GM04504 (cell line): ENCODE measurements at places on chromosomes 4 and X.

GRCh38 chr4:165612936-165613335 is 234.1 kb downstream of the CPE start:
- DNase-seq: no peak

- DNase-seq: no peak
Observed at GRCh38 chr4:160514126-160514525, 1411.2 kb downstream of the RAPGEF2 start.

DNA sequence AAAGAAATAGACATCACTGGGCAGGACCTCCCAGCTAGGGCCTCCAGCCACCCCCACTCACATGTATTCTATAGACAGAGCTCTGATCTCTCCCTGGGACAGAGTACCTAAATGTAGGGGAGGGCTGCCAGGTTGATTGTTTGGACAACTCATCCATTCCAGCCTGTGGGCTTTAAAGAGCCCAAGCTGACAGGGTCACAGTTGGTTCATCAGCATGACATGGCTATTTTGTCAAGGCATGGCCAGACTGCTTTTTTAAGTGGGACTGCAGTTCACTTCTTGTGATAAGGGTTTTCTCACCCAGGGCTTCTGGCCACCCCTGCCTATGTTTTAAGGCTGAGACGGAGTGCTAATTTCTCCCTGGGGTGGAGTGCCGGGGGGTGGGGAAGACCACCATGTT is 63.3 kb downstream of the KLHL4 start:
- DNase-seq: no peak

DNA sequence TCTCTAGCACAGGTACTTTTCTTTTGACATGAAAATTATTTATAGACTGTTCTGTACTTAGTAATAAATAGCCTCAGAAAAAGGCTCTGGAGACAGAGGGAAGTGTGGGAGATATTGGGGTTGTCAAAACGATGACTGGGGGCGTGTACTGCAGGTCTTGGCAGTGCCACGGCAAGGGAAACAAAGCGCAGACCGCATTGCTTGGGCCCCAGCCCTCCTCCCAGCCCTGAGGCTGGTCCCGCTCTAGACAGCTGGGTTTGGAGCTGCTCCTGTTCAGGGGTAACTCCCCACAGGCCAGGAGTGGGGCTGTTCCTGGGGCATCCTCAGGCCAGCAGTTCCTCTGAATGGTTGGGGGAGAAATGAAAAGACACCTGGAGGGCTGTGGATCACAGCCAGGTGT is 131.7 kb downstream of the RASL11B start:
- no peak for DNase-seq

DNA sequence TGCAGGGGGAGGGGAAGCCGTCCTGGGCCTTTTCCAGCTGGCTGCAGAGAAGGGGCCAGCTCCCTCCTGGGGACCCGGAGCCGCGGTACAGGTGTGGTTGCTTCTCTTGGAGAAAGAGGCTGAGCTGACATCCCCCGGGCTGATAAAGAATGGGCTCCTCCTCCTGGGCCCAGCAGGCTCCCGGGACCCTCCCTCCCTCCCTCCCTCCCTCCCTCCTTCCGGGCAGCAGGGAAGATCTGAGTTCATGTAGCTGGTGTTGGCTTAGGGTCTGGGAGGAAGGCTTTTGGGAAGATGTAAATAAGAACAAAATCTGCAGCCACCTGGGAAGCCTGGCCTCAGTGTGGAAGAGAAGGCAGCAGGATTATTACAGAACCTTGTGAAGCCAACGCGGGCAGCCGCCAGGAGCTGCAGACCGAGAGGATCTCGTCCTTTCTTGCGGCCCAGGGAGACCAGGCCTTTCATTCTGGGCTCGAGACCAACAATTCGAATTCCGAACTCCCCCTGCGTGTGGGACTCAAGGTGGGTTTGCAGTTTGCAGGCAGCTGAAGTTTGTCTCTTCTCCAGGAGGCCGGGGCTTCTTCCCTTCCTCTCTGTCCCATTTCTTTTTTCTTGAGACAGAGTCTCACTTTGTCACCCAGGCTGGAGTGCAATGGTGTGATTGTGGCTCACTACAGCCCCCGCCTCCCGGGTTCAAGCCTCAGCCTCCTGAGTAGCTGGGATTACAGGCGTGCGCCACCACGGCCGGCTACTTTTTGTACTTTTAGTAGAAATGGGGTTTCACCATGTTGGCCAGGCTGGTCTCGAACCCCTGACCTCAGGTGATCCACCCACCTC is at the start of gene PLCXD1:
Gene PLCXD1 (plus strand): TSS at position 216 of the 834 bp plus-strand sequence. CDS start 2,807 bp downstream, outside the sequence.
- no peak for DNase-seq

GRCh38 chr4:168881781-168882420 is 128.2 kb downstream of the CBR4 start:
- no peak for DNase-seq

DNA sequence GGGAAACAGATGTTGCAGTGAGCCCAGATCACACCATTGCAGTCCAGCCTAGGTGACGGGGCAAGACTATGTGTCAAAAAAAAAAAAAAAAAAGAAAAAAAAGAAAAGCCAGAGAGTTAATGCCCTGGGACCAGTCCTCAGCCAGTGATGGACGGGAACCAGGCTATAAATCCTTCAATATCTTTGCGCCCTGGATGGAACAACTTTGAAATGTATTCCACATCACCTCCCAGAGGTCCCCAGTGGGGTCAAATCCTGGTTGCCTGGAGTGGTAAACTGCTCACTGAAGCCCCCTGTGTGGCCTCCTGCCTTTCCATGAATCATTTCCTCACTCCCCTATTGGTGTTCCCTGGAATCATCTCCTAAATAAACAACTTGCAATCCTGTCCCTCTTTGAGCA is 166.9 kb downstream of the DEFB131A start:
- no peak for DNase-seq

- DNase-seq: no peak
Observed at GRCh38 chrX:8720136-8720535, 11.8 kb downstream of the ANOS1 start.

GRCh38 chr4:89056292-89056952 is 563 bp downstream of the FAM13A start:
- DNase-seq: no peak

DNA sequence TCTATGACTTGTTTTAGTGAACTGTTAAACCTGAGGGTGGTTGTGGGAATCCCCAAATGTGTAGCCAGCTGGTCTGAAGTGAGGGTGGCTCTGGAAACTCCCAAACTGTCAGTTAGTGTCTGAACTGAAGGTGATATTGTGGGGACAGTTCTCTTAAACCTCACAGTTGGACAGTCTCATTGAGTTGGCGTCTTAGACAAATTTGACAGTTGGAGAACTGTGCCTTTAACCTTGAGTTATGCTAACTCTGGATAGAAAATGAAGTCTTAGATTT is 20.7 kb upstream of the CTSO start:
- DNase-seq: no peak

DNA sequence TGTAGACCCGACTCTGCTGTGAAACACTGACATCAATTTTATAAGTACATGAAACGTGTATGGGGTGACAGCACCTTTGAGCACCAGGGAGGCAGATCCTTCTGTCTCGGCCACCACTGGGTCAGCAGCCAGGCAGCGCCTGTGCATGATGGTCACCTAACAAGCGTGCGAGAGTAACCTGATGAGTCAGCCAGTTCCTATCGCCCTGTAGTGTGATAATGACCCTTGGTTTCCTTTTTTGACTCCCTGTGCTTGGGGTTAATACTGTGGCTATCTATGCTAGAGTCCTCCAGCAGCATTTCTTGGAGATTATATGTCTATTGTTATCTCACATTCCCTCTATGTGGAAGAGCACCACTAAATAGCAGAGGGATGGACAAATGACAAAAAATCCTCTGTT is 101.6 kb downstream of the NPNT start:
- no peak for DNase-seq

GRCh38 chr4:153787061-153787560 is 1.8 kb downstream of the SFRP2 start:
- no peak for DNase-seq
